ENCODE measurements at places on chromosomes 6 and 20. TPM values are rescaled to one million over a fixed set of nuclear protein-coding genes. Genes with fewer than 3 reads are reported as not detected.

Gene ASIP
- total RNA-seq, result not detected

Gene RPP21
- total RNA-seq, result 17.9 TPM

Gene GSTA4
- 21.1 TPM for total RNA-seq

Gene POPDC3
- total RNA-seq, result 14.8 TPM

Gene HMGN3
- total RNA-seq, result 18.1 TPM

Gene CD24
- 3.3 TPM for total RNA-seq

Gene CYP21A2
- total RNA-seq, result 0.26 TPM

Gene GNAS-AS1
- total RNA-seq, result 0.72 TPM

Gene HSPA12B
- total RNA-seq, result not detected

Gene FRK
- total RNA-seq, result 1.6 TPM

Gene ZNF184
- 5.1 TPM for total RNA-seq

Gene ANKS1A
- total RNA-seq, result 12.4 TPM

Gene C6orf141
- total RNA-seq, result not detected

Gene VAPB
- total RNA-seq, result 25.5 TPM

Gene CCN6
- 0.10 TPM for total RNA-seq

Gene BPIFA3
- total RNA-seq, result not detected

Gene SLC22A7
- not detected for total RNA-seq

Gene CDC40
- total RNA-seq, result 16.1 TPM

Gene RCAN2
- total RNA-seq, result 2.3 TPM

Gene BMP6
- 38.6 TPM for total RNA-seq

Gene SOBP
- total RNA-seq, result 14.6 TPM

Gene SMLR1
- total RNA-seq, result not detected

Gene HLA-DPA1
- total RNA-seq, result 0.17 TPM

Gene ALDH5A1
- 1.9 TPM for total RNA-seq

Gene RBPJL
- total RNA-seq, result not detected

Gene CPXM1
- total RNA-seq, result 0.33 TPM

Gene MOXD1
- 41.5 TPM for total RNA-seq

Gene LST1
- 0.23 TPM for total RNA-seq

Gene DCDC2
- 0.03 TPM for total RNA-seq

Gene FITM2
- total RNA-seq, result 11.5 TPM

Gene CLPSL2
- total RNA-seq, result not detected

Gene HTR1E
- not detected for total RNA-seq

Gene MDFI
- 0.33 TPM for total RNA-seq

Gene SIRPD
- not detected for total RNA-seq

Gene XKR7
- not detected for total RNA-seq

Gene MCCD1
- not detected for total RNA-seq

All from smooth muscle cell of the pulmonary artery (primary cell).